ENCODE measurements at places on chromosomes 7 and 10.

- no peak for DNase-seq
Measured at GRCh38 chr7:36775676-36776075, 51.4 kb upstream of the AOAH start.

GRCh38 chr7:46015107-46015868, 94.2 kb upstream of the IGFBP3 start:
- no peak for DNase-seq

DNA sequence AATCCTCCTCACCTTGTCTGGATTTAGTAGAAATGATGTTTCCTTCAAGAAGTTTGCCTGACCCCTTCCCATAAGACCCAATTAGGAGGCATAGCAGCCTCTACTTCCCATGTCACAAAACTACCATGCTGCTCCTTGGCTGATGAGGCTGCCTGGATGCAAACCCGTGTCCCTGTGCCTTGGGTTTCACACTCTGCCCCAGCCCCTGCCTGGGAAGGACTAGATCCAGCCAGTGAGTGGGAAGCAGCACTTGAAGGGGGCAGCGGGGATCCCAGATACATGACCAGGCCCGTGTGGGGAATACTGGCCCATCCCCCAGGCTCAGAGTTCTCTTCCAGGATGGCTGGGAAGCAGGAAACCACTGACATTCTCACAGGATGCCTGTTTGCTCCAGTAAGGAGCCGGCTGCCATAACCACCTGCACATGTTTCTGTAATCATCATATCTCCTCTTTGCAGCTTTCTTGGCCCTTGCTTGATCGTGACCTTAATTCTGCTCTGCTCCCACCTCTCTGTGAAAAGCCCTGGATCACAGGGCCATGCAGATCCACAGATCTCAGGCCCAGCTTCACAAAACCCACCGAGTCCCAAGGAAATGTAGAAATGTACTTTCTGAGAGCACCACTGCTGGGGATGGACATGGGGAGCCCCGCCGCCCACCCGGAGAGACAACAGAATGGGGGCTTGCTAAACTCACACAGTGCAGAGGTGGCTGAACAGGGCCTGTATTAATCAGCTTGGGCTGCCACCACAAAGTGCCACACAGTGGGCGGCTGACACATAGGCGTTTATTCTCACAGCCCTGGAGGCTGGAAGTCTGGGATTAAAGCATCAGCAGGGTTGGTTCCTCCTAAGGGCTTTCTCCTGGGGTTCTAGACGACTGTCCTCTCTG, 287.8 kb upstream of the IGFBP3 start:
- no peak for DNase-seq

DNA sequence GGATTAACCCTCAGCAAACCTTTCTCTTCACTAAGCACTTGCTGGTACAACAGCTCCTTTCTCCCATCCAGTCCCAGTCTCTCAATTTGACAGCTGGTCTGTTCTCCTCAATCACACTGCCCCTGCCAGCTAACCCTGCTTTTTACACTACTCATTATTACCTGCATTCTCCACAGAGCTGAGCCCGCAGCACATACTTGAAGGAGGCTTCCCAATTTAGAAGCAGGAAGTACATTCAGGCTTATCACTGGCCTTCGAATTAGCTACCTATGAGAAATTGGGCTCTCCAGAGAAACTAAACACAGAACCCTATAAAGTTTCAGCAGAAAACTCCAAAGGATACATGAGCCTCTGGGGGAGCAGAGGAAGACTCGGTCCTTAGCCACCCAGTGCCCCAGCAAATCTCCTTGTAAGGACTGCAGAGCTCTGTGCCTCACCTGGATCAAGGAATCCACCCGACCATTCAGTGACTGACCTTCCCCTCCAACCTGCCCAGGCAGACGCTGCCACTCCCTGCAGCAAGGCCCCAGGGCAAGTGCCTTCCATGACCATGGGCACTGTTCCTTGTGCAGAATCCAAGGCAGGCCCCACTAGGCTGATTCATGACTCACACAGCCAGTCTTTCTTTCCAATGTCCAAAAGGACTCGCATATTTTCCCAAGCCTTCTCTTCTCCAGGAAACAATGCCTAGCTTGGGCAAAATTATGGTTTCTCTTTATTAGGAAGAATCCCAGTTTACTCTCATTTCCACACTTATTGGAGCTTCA, 68.0 kb downstream of the VOPP1 start:
- DNase-seq = no peak

DNA sequence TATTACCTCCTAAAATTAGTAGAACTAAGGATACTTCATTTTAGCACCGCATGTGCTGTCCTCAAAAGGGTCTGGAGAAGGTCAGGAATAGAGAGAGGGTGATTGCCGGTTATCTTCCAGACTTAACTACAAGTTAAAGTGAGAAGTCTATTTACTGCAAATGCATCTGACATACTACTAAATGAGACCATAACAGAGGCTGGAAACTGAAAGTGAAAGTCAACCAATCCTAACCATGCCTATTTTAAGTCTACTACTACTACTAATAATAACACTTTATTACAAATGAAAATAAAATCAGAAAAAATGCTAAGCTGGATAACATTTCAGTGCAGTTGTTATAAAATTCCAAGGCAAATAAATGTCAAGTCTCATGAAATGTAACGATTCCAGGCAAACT, 244.7 kb downstream of the KIF20B start:
- no peak for DNase-seq

DNA sequence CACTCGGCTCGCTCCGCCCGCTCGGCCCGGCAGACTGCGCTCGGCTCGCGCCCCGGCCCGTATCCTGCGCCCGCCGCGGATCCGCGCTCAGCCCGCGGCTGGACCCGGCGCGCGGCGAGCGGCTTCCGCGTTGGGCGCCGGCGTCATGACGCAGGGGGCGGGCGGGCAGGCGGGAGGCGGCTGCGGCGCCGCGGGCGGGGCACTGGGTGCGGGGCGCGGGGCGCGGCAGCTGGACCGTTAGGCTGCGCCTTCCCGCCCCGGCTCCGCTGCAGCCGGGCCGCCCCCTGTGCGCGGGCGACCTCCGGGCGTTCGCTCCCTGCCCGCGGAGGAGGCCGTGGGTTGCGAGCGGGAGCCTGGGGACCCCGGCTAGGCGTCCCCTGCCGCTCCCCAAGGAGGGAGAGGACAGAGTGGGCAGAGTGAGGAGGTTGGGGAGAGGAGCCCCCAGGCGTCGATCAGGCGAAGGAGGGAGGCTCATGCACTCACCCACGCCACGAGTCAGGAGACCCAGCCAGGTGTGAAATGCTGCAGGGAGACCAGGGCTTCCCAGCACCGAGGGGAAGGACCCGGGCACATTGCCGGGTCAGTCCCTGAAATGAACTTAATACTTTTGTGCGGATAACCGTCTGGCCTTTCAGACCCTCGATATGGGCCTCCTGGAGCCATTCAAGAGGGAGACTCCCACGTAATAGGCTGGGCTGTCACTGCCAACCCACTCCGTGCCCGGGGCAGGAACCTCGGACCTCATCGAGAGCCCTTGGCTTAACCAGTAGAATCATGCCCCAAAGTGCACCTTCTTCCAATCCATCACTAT, at the start of gene PIP4K2A:
Gene PIP4K2A (minus strand): TSS at position 100 of the 811 bp plus-strand sequence. CDS start 252 bp downstream, outside the sequence.
- DNase-seq = peak; percentile 73

DNA sequence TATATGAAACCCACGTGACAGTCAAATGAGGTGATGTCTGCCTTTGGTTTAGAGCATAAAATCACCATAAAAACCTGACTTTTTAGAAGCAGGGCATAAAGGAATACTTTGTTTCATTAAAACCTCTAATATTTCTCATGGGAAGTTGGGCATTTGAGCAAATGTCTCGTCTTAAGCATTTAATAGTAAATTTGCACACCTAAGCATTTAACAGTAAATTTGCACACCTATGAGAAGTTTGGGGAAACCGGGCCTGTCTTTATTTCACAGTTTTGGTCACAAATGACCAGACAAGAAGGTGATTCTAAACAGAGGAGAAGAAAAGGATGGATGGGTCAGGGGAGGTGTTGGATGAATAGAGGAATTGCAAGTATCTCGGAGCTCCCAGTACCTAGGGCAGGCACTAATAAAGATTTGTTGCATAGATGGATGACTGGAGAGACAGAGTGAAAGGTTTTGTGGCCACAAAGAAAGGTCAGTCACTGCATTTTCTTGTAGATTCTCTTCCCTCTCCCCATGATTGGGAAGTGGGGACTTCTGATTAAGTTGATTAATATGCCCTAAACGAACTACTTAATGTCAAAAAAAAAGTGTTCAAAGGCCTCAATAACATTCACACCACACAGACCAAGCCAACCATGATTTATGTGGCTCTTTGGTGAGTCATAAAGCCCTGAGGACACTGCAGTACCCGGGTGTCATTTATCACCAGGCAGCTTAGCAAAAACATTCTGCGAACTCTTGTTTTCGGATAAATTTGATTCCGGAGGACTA, 158.2 kb downstream of the SPAG6 start:
- no peak for DNase-seq

DNA sequence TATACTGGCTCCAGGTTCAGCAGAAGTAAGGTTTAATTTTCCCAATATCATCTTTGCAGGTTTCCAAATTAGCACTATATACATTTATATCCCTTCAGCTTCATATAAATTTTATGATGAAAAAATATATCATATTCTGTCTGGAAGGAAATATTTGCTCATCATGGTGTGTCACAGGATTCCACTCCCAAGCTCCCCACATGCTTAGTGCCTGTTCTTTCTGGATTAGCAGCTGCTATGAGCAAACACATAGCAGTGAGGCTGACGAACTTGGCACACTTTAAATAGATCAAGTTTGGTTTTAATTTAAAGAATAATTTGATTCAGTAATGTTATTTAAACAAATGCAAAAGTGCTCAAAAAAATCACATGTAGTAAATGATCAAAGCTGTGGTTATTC, 251.9 kb downstream of the AGMO start:
- DNase-seq = no peak

- DNase-seq = peak; percentile 30
Measured at GRCh38 chr10:110901954-110902819, 16.8 kb downstream of the BBIP1 start.
